Brain (organoid and tissue), 16 donors: ENCODE measurements at places on chromosomes 16 and 17. TPM values are rescaled to one million over a fixed set of nuclear protein-coding genes. Genes with fewer than 3 reads are reported as not detected.

- DNase-seq: no peak
Measured at GRCh38 chr17:38896346-38896954, 26.6 kb downstream of the LASP1 start.

Gene POLDIP2
- 111 TPM for polyA plus RNA-seq

- peak; percentile 78 for DNase-seq
Measured at GRCh38 chr17:7885367-7886226, 3.0 kb upstream of the CHD3 start.

Gene KRTAP3-2
- polyA plus RNA-seq: not detected

Gene PLA2G10
- polyA plus RNA-seq: not detected

Gene SRL
- polyA plus RNA-seq: 3.7 TPM

DNA sequence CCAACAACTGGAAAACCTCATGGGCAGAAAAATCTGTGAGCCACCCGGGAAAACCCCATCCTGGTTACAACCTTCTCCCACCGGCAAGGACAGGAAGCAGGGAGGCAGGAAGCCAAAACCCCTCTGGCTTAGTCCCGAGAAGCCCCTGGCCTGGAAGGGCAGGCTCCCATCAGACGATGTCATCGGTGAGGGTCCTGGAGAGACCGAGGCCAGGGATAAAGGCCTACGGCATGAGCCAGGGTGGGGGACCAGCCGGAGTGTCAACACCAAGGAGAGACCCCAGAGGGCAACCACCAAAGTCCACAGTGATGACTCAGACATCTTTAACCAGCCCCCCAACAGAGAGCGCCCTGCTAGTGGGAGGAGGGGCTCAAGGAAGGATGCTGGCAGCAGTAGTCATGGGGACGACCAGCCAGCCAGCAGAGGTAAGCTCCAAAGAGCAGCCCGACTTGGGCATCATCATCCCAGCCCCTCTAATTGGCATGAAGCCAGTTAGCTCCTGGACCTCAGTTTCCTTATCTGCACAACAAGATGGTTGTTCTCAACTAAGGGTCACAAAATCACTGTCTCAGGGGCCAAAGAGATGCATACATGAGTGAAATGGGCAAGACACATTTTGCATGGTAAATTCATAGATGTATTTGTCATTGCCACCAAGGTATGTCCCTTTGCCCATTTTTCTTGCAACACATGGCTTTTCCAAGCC, 190.7 kb downstream of the KATNIP start:
- no peak for DNase-seq

Gene PPL
- polyA plus RNA-seq: 43.5 TPM

DNA sequence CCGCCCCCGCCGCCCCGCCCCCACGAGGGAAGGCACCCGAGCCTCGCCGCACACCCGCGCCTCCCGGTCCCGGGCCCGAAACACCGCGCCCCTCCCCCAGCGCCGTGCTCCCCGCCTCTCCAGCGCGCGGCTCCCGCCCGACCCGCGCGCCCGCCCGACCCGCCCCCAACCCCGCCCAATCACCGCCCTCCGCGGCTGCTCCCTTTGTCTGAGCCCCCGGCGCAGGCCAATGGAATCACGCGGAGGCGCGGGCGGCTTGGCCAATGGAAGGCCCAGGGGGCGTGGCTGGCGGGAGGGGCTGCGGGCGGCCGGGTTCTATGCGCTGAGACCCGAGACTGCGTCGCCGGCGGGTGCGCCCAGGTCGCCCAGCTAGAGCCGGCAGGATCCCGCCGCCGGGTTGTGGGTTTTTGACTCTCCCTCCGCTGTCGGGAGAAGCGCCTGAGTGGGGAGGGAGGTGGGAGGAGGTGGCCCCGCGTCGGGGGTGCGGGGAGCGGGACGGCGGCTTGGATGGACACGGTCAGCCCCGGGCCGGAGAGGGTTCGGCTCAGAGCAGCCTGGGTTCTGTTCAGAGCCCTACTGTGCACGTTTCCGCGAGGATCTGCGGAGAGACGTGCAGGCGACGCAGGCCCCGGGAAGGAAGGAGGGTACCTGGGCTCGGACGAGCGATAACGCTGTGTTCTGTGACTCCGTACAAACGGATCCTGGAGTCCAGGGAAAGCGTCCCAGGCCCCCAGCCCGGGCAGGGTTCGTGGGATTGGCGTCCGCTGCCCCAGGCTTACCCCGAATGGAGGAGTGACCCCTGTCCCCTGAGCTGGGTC, 49.0 kb upstream of the BAHCC1 start:
- DNase-seq: peak; percentile 99

- peak; percentile 78 for DNase-seq
Measured at GRCh38 chr17:15502369-15503112, 35.1 kb upstream of the CDRT4 start.

DNA sequence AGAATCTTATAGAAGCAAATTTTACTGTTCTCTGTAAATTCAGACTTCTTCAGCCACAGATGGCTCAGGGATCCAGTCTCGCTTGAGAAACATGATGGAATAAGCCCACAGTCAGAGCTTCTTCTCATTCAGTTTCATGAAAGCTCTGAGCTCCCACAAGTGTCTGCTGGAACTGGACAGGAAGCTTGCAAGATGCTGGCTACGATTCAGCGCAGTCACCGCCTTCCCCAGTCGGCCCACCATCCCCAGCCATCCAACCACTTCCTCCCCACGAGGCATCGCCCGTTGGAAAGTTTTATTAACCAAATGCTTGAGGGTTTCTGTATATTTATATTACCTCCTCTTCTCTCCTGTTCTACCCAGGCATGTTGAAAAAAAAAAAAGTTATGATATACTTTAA, 171.7 kb downstream of the ZFHX3 start:
- no peak for DNase-seq

- DNase-seq: no peak
Measured at GRCh38 chr16:2915196-2915929, 3.6 kb downstream of the FLYWCH1 start.

- DNase-seq: no peak
Measured at GRCh38 chr17:35241520-35241919, 1.4 kb upstream of the SLFN5 start.

DNA sequence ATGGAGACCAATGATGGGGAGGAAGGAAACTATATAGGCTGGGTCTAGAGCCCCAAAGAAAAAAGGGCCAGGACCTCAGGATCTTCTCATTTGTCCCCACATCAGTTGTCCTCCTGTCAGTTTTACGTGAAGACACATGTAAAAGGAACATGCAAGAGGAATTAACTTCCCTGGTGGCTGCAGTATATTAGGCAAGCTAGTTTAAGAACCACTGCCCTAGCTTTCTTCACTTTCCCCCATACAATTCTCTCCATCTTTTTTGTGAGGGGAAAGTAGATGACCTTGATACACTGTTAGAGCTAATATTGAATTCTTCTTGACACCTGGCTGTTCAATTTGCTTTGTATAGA, 2.3 kb downstream of the MAP3K3 start:
- DNase-seq: no peak

Gene NOD2
- not detected for polyA plus RNA-seq

DNA sequence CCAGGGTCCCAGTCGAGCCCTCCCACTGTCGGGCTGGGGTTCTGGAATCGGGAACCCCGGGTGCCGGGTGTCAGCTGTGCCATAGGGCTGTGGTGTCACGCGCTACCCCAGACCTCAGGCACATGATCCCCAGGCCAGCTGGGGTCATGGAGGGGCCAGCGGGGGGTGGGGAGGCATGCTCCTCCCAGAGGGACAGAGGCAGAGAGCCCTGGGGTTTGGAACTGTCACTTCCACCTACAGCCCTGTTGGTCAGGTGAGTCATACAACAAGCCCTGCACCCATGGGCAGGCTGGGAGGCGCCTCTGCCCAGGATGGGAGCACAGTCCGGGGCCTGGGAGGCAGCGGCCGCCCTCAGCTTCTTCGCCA, 63.0 kb downstream of the BAIAP2 start:
- no peak for DNase-seq

- DNase-seq: no peak
Measured at GRCh38 chr16:56773532-56773931, 43.6 kb downstream of the NUP93 start.

Gene SEC14L5
- polyA plus RNA-seq: 14.6 TPM

Gene CDH8
- polyA plus RNA-seq: 2.5 TPM
